Smooth muscle cell of bladder (primary cell): ENCODE measurements at places on chromosomes 2 and 18. TPM values are rescaled to one million over a fixed set of nuclear protein-coding genes. Genes with fewer than 3 reads are reported as not detected.

Gene TXNL4A
- total RNA-seq: 64.0 and 73.1 TPM in 2 replicates

Gene SP5
- total RNA-seq: not detected in 2 replicates

Gene RSAD2
- total RNA-seq: 0.14 and 0.55 TPM in 2 replicates

Gene POTEE
- not detected in 2 replicates for total RNA-seq

Gene ATP8B1
- 8.2 and 18.6 TPM in 2 replicates for total RNA-seq

Gene CASP8
- total RNA-seq: 19.1 and 21.5 TPM in 2 replicates

Gene ICA1L
- 4.4 and 5.5 TPM in 2 replicates for total RNA-seq

Gene GNAL
- total RNA-seq: 0.65 and 0.71 TPM in 2 replicates

Gene ATP6V1B1
- 0.18 and 0.71 TPM in 2 replicates for total RNA-seq

Gene REG3A
- not detected in 2 replicates for total RNA-seq

Gene REG3G
- not detected in 2 replicates for total RNA-seq

Gene RGPD4
- under 0.01 TPM in 1 of 2 replicates, not detected in the other for total RNA-seq

Gene ANKRD44
- total RNA-seq: 4.9 and 6.0 TPM in 2 replicates

Gene VAMP8
- 1.8 and 3.0 TPM in 2 replicates for total RNA-seq

Gene AMER3
- total RNA-seq: not detected in 2 replicates

Gene RUFY4
- not detected in 2 replicates for total RNA-seq

Gene SERPINB11
- not detected in 2 replicates for total RNA-seq

Gene SLC16A14
- total RNA-seq: 3.3 and 4.1 TPM in 2 replicates

Gene ACVR1C
- under 0.01 and 0.09 TPM in 2 replicates for total RNA-seq

Gene KLHL30
- total RNA-seq: 0.46 and 0.57 TPM in 2 replicates

Gene RASGRP3
- total RNA-seq: 0.71 and 1.2 TPM in 2 replicates

Gene STAT4
- total RNA-seq: 1.4 and 2.0 TPM in 2 replicates

Gene KATNAL2
- total RNA-seq: 3.4 and 3.6 TPM in 2 replicates
